ENCODE measurements at places on chromosomes 3 and 15. TPM values are rescaled to one million over a fixed set of nuclear protein-coding genes. Genes with fewer than 3 reads are reported as not detected.

- no peaks in the 10 kb centered on the region for H3K27me3 ChIP-seq
- H3K27ac ChIP-seq: no peak overlapping the region
- peaks cover 17% of the 10 kb centered on the region for H3K4me1 ChIP-seq
- peaks cover 12% of the 10 kb centered on the region for H3K36me3 ChIP-seq
Observed at GRCh38 chr3:141414800-141415462, 46.6 kb downstream of the ZBTB38 start.

DNA sequence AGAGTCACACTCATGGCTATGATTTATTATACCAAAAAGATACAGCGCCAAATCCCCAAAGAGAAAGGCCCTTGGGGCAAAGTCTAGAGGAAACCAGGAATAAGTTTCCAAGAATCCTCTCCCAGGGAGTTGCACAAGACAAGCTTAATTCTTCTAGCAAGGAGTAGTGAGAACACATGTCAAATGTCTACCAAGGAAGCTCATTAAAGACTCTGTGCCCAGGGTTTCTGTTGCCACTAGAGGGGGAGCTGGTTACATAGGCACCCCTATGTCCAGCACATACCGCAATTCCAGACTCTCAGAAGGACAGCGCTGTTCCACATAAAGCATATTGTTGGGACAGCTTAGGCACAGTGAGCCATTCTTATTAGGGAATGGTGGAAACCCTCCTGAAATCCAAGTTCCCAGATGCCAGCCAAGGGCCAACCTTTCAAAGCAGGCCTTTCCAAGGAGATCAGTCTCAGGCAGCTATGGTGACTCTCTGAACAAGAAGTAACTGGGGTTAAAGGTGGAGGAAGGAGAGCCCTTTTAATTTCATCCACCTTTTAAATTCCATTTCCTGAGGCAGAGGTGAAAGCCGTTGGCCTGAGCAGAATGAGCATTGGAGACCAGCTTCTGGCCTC lies 194.2 kb downstream of the UACA start:
- H3K4me1 ChIP-seq: peaks cover 13% of the 10 kb centered on the region
- no peaks in the 10 kb centered on the region for H3K27me3 ChIP-seq
- DNase-seq: peak; percentile 63
- no peak overlapping the region for H3K4me3 ChIP-seq

DNA sequence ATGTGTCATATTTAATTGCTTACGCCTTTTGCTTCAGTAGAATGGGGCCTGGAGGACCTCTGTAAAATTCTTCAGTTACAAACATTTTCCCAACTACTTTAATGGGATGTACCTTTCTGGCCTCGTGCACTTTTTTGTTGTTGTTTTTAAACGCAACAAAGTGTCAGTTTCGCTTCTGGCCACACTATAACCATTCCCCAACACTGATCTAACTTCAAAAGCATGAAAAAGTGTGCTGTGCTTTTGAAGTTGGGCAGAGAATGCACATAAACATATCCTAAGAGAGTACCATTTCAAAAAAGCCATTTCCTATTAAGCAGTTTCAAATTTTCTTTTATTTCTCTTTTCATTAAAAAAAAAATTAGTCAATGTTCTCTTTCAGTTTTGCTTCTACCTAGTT lies 435.8 kb downstream of the CNTN6 start:
- no peaks in the 10 kb centered on the region for H3K36me3 ChIP-seq
- no peak overlapping the region for H3K4me3 ChIP-seq
- no peak for DNase-seq
- no peak overlapping the region for H3K27ac ChIP-seq
- H3K27me3 ChIP-seq: no peaks in the 10 kb centered on the region

- no peaks in the 10 kb centered on the region for H3K36me3 ChIP-seq
- no peak overlapping the region for H3K27ac ChIP-seq
- no peaks in the 10 kb centered on the region for H3K27me3 ChIP-seq
- H3K4me3 ChIP-seq: no peak overlapping the region
Observed at GRCh38 chr3:114760679-114761078, 386.4 kb downstream of the ZBTB20 start.

DNA sequence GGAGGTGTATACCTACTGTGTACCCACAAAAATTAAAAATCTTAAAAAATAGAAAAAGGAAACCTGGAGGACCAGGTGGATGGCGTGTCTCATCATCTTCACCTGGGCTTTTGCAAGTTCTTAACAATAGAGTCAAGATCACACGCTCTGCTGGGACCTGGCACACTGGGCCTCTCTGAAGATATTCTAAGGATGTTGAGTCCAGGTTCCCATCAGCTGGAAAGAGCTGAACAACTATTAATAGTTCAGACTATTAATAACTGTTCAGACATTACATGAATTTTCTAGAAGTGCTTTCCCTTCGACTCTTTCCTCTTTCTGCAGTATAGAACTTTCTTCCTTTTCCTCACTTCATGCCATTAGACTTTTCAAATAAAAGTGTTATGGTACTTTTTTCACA lies 320.2 kb upstream of the IL12A start:
- no peak for DNase-seq
- no peak overlapping the region for H3K4me3 ChIP-seq
- no peaks in the 10 kb centered on the region for H3K27me3 ChIP-seq
- peak overlapping the region; percentile 90 for H3K27ac ChIP-seq

GRCh38 chr3:120497818-120498217 lies 47.0 kb upstream of the FSTL1 start:
- H3K27ac ChIP-seq: no peak overlapping the region
- no peak for DNase-seq

DNA sequence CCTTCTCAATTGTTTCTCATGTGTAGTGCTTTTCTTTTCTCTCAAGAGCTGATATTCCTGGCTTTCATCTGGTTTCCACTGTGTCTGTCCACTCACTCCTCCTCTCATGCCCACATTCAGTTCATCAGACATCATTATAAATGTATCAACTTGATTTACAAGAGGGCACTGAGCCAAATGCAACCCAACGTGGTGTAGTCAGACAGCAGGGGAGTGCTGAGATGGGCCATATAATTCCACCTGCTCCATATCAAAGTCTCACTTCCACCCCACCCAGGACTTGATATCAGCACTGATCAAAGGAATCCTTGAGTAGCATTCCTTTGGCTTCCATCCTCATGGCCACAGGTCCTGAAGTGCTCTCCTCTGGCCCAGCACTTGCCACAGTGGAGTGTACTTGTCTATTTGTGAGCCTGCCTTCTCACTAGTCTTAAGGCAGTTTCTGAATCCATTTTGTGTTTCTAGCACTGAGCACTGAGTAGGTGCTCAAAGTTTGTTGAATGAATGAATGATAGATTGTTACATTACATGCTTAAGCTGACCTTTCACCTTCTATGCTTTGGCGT lies 252.8 kb downstream of the CLSTN2 start:
- H3K4me3 ChIP-seq: no peak overlapping the region
- H3K27ac ChIP-seq: no peak overlapping the region
- H3K27me3 ChIP-seq: no peaks in the 10 kb centered on the region
- H3K4me1 ChIP-seq: no peaks in the 10 kb centered on the region
- no peaks in the 10 kb centered on the region for H3K36me3 ChIP-seq

- no peaks in the 10 kb centered on the region for H3K4me1 ChIP-seq
- no peak overlapping the region for H3K27ac ChIP-seq
- no peaks in the 10 kb centered on the region for H3K27me3 ChIP-seq
- no peak overlapping the region for H3K4me3 ChIP-seq
- no peak for DNase-seq
Observed at GRCh38 chr3:195196266-195196665, 74.7 kb downstream of the XXYLT1 start.

DNA sequence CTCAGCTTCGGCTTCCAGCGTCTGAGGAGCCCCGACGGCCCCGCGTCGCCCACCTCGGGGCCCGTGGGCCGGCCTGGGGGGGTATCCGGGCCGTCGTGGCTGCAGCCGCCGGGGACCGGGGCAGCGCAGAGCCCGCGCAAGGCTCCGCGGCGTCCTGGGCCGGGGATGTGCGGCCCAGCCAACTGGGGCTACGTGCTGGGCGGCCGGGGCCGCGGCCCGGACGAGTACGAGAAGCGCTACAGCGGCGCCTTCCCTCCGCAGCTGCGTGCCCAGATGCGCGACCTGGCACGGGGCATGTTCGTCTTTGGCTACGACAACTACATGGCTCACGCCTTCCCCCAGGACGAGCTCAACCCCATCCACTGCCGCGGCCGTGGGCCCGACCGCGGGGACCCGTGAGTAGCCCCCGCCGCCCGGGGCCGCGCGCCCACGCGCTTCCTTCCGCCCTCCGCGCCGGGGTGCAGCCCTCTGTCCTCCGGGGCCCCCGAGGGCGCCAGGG lies 462 bp downstream of the EDEM1 start:
- peak overlapping the region; percentile 94 for H3K4me3 ChIP-seq
- no peaks in the 10 kb centered on the region for H3K36me3 ChIP-seq
- DNase-seq: no peak
- H3K4me1 ChIP-seq: peaks cover 17% of the 10 kb centered on the region

- no peaks in the 10 kb centered on the region for H3K27me3 ChIP-seq
- H3K36me3 ChIP-seq: no peaks in the 10 kb centered on the region
- no peaks in the 10 kb centered on the region for H3K4me1 ChIP-seq
- H3K4me3 ChIP-seq: no peak overlapping the region
- DNase-seq: peak; percentile 7
Observed at GRCh38 chr3:29764603-29765254, 483.9 kb downstream of the RBMS3 start.

GRCh38 chr15:99399618-99400017 lies 148.3 kb downstream of the LRRC28 start:
- no peaks in the 10 kb centered on the region for H3K27me3 ChIP-seq
- H3K4me1 ChIP-seq: no peaks in the 10 kb centered on the region
- no peak overlapping the region for H3K4me3 ChIP-seq
- DNase-seq: no peak
- H3K27ac ChIP-seq: no peak overlapping the region
- no peaks in the 10 kb centered on the region for H3K36me3 ChIP-seq

DNA sequence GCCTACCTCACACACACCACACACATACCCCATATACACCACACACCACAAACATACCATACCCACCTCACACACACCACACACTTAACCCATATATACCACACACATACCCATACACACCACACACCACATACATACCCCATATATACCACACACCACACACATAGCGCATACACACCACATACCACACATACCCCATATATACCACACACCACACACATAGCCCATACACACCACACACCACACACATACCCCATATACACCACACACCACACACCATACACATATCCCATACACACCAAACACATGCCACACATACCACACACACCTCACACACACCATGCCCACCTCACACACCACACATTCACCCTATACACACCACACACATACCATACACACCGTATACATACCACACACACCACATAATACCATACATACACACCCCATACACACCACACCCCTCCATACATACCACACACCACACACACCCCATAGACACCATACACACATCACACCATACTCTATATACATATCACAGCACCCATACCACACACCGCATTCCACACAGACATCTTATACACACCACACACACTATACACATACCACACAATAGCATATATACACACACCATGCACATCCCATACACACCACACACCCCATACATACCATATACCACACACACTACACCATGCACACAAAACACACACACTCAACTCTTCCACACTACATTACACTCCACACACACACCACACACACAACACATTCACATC lies 29.5 kb downstream of the APBA2 start:
- DNase-seq: no peak
- H3K27ac ChIP-seq: no peak overlapping the region
- no peaks in the 10 kb centered on the region for H3K36me3 ChIP-seq

GRCh38 chr3:181358060-181358459 lies 353.7 kb upstream of the SOX2 start:
- no peak overlapping the region for H3K4me3 ChIP-seq
- no peaks in the 10 kb centered on the region for H3K27me3 ChIP-seq
- H3K27ac ChIP-seq: no peak overlapping the region
- H3K36me3 ChIP-seq: no peaks in the 10 kb centered on the region

GRCh38 chr15:96339619-96340347 lies 9.3 kb downstream of the NR2F2 start:
- no peaks in the 10 kb centered on the region for H3K27me3 ChIP-seq
- H3K4me3 ChIP-seq: no peak overlapping the region
- peak overlapping the region; percentile 45 for H3K27ac ChIP-seq
- DNase-seq: no peak
- H3K36me3 ChIP-seq: peaks cover 8% of the 10 kb centered on the region

DNA sequence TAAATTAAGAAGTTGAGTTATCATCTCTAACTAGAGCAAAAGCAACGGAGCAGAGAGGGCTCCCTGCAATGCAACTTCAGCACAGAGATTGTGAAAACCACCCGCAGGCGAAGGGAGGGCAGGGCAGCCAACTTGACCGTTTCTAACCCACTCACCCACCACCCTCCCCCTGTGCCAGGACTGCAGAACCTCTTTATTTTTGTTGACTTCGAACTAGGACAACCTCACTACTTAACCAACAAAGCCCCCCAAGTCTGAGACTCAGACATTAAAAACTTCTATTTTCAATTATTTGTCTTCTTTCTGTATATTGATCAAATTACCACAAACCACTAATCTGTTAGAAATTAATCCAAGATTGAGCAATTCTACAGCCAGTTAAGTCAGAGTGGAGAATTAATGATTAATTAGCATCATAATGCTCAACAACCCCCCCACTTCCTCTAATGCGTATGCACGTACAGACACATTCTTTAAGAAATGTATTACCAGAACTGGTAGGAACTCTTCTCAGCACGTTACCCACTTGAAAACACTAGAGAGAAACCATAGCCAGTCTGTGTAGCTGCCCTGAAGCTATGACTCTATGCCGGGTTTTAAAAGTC lies 2.0 kb downstream of the MGLL start:
- DNase-seq: no peak
- H3K4me3 ChIP-seq: no peak overlapping the region
- no peaks in the 10 kb centered on the region for H3K27me3 ChIP-seq
- H3K4me1 ChIP-seq: peaks cover 63% of the 10 kb centered on the region
- H3K36me3 ChIP-seq: no peaks in the 10 kb centered on the region

DNA sequence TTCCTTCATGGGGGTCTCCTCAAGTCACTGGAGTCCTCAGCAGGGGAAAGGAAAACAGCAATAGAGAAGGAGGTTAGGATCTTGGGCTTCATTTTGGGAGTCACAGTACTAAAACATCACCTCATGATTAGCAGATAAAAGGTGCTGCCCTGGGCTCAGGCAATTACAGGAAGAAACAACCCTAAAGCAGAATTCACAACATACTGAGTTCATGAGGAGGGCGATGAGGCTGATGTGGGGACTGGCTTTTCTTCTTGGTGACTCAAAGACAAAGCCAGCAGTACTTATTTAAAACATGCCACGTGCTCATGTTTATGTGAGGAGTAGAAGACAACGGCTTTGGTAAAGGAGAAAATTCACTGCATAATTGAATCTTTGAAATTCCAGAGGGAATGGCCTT lies 822.3 kb upstream of the CFAP20DC start:
- H3K4me3 ChIP-seq: no peak overlapping the region
- H3K36me3 ChIP-seq: no peaks in the 10 kb centered on the region
- H3K27me3 ChIP-seq: no peaks in the 10 kb centered on the region
- H3K4me1 ChIP-seq: no peaks in the 10 kb centered on the region

The RAB6B gene
- 3.2 TPM for total RNA-seq

The CCR9 gene
- total RNA-seq: not detected

The ILDR1 gene
- total RNA-seq: 0.25 TPM

The RLBP1 gene
- not detected for total RNA-seq

The CYP19A1 gene
- total RNA-seq: 0.77 TPM

The RTP3 gene
- not detected for total RNA-seq

The RBPMS2 gene
- 9.3 TPM for total RNA-seq

The HCLS1 gene
- 0.45 TPM for total RNA-seq

The GRAMD2A gene
- total RNA-seq: 1.2 TPM

The LIPH gene
- total RNA-seq: 5.8 TPM

All from Caco-2 (cell line).